Jurkat, Clone E6-1 (cell line): ENCODE measurements at places on chromosomes 4 and X.

GRCh38 chr4:112852601-112853000 is 196.9 kb upstream of the ANK2 start:
- no peak for DNase-seq

DNA sequence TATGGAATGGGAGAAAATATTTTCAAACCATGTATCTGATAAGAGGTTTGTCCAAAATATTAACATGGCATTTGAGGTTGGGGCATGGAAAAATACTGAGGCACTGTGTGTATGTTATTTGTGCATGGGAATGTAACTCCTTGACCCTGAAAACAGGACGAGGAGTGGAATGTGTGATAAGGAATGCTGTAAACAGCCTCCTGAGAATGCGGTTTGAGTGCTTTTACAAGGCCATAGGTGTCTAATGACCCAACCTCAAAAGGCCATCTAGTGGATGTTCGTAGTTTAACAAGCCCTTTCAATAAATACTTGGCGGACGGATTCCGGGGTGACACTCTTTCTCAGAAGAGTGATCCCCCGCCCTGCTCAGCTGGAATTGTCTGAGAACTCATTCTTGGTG is 162.9 kb upstream of the USP9X start:
- DNase-seq: no peak

GRCh38 chrX:110450050-110450449 is 91.4 kb downstream of the RTL9 start:
- DNase-seq: peak; percentile 36

DNA sequence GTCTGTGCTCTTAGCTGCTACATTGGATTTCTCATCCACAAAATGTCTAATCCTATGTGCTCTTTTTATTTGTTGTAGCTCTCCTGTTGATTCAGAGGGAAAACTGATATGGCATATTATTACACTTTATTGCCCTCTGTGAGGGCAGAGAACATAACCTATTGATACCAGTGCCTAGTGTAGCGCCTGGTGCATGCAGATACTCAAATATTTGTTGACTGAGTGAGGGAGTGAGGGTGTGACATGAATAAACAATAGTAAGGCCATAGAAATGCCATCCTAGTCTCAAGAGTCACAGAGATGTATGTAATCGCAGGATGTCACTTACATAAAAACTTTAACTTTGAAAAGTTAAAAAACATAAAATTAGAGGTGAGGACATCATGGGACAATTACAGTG is 159.1 kb downstream of the SHROOM3 start:
- no peak for DNase-seq

- peak; percentile 2 for DNase-seq
Measured at GRCh38 chrX:115650916-115651315, 89.9 kb downstream of the PLS3 start.

DNA sequence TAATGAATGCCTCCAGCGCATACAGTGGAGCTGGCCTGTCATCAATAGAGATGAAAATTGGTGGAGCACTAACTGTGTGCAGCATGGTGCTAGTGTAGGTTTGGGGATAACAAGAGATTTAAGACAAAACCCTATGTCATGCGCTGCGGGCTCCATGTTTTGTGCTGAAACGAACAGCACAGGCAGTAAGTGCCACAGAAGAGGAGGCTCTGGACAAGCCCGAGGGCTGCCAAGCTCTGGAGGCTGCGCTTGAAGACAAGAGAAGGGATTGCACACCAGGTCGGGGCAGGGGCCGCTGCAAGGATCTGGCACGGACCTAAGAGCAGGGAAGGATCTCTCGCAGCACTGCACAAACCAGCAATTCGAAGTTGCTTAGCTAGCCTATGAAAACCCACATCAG is 35.5 kb downstream of the TENM3 start:
- DNase-seq: no peak

- DNase-seq: peak; percentile 25
Measured at GRCh38 chr4:119490335-119490734, 138.3 kb downstream of the PDE5A start.

DNA sequence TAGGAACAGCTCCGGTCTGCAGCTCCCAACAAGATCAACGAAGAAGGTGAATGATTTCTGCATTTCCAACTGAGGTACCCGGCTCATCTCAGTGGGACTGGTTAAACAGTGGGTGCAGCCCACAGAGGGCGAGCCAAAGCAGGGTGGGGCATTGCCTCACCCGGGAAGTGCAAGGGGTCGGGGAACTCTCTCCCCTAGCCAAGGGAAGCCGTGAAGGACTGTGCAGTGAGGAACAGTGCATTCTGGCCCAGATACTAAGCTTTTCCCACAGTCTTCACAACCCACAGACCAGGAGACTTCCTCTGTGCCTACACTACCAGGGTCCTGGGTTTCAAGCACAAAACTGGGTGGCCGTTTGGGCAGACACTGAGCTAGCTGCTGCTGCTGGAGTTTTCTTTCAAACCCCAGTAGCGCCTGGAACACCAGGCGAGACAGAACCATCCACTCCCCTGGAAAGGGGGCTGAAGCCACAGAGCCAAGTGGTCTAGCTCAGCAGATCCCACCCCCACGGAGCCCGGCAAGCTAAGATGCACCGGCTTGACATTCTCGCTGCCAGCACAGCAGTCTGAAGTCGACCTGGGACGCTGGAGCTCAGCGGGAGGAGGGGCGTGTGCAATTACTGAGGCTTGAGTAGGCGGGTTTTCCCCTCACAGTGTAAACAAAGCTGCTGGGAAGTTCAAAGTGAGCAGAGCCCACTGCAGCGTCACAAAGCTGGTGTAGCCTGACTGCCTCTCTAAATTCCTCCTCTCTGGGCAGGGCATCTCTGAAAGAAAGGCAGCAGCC is 84.6 kb downstream of the THOC2 start:
- no peak for DNase-seq

DNA sequence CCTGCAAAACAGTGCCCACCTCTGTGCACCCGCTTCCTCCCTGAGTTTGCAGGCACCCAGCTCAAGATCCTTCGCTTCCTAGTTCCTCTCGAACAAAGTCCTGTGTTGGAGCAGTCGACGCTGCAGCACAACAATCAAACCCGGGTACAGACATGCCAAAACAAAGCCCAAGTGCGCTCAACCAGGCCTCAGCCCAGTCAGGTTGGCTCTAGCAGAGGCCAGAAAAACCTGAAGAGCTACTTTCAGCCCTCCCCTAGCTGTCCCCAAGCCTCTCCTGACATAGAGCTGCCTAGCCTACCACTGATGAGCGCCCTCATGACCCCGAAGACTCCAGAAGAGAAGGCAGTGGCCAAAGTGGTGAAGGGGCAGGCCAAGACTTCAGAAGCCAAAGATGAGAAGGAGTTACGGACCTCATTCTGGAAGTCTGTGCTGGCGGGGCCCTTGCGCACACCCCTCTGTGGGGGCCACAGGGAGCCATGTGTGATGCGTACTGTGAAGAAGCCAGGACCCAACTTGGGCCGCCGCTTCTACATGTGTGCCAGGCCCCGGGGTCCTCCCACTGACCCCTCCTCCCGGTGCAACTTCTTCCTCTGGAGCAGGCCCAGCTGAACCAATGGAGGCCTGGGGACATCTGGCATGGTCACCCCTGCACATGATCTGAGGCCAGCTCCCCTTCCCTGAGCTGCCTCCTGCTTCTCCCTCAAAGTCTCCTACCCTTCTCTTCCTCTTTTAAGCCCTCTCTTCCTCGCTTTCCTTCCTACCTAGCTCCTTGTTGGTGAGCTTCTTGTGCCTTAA is 6.9 kb downstream of the APEX2 start:
- DNase-seq: no peak

DNA sequence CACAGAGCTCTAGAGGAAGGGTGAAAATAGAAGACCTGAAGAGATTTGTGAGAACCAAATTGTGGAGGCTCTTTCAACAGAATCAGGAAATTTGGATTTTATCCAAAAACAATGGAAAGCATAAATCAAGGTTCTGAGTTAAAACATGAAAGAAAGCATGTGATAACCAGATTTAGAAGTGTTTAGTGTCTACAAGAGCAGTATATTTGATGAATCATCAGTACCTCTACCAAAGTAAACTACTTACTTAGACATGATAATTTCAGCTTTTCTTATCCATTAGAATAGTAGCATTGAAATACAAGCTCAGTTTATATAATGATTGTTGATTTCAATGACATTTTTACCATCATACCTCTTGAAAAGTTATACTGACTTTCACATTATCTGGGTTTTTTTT is 25.9 kb upstream of the INTU start:
- DNase-seq: no peak
